ENCODE measurements at places on chromosomes 4 and X.

GRCh38 chrX:40866893-40867292, 131.6 kb upstream of the MED14 start:
- DNase-seq = no peak

DNA sequence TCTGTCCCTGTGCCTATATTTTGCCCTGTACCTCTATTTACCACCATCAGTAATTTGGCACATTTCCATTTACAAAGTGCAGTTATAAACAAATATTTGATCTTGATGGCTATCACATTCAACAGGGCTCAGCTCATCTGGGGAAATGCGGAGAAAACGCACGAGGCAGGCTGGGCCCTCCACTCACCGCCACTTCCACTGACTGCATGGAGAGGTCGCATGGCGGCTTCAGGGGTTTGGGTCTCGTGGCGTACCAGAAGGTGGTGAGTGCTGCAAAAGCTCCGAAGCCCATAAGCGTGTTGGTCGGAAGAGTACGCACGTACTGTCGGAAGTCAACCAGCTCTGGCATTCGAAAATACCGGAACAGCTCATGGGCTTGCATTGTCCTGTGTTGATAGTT, 22.6 kb downstream of the ACSL1 start:
- no peak for DNase-seq

- DNase-seq = no peak
Measured at GRCh38 chr4:138864961-138865720, 150.4 kb upstream of the NOCT start.

DNA sequence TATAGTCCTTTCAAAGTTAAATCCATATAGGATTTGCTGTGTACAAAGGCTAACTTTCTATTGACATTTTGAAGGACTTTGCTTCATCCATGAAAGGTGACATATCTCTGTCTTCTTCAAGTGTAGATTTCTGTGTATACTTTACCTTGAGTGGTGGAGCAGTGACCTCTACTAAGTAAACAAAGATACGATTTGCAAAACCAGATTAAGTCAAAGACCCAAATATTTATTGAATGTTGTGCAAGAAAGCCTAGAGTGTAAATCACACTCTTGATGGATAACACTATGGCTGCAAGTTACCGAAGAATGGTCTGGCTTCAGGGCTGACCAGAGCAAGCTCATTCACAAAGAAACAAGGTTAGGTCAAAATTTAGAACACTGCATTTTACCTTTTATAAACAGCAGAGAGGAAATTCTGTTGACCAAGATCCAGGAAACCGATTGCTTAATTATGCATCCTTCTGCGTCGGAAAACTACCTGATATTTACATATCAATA, 5.4 kb upstream of the FGG start:
- no peak for DNase-seq

- no peak for DNase-seq
Measured at GRCh38 chr4:26133840-26134239, 187.0 kb upstream of the RBPJ start.

DNA sequence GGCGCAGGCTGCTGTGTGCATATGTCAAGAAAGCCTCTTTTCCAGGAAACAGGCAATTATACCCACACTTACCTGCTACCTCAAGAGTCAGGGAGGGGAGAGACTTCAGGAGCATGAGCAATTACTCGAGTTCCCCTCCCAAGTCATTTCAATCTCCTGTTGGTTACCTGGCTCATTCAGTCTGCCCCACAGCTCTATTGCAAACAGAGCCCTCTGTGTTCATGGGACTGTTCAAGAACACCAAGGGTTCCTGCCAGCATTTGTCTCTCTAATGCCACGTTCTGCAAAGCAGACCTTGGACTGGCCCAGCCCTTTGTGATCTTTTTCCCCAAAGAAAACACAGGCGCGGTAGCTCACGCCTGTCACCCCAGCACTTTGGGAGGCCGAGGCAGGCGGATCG, 274.6 kb downstream of the DHRSX start:
- no peak for DNase-seq
